ENCODE measurements at places on chromosomes 3 and 15.

GRCh38 chr3:72816862-72817355 is 31.3 kb downstream of the SHQ1 start:
- no peak for DNase-seq

- DNase-seq: no peak
Observed at GRCh38 chr3:195806916-195807231, 4.9 kb downstream of the MUC4 start.

DNA sequence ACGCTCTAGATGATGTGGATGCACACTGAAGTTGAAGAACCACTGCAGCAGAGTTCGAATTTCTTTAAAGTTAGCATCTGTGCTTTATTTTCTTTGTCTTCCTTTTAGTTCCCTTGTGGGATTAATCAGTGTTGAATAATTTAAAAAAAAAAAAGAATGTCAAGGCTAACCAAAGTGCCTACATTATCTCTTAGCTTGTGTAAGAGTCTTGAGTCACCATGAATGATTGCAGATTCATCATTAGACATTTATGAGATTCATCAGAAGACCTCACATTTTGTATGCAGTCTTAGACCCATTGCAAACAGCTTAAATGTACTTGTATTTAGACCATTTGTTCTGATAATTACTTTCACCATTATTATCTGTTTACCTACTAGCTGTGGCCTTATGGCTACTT is 182.2 kb downstream of the FNDC3B start:
- peak; percentile 42 for DNase-seq

- no peak for DNase-seq
Observed at GRCh38 chr15:86653344-86654197, 573.9 kb downstream of the AGBL1 start.

DNA sequence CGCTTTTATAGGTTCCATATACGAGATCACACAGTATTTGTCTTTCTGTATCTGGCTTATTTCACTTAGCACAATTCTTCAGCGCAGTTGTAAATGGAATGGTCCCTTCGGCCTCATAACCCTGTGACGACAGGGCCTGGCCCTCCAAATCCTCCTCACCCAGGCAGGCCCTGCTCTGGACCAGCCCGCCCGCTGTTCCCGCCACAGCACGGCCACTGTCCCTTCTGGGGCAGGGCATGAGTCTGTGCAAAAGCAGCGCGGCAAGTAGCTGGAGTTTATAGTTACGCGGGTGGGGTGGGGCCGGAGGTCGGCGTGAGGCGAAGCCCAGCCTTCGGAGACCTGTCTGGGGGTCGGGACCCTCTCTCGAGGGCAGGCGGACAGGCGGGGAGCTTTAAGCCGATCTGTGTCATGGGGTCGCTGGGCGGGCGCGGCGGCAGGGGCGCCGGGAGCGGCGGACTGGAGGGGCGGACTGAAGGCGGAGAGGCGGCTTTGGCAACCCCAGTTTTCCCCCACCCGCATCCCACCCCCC is 543 bp downstream of the ARPIN start:
- DNase-seq: peak; percentile 50

GRCh38 chr15:40991355-40991754 is 38.1 kb downstream of the CHAC1 start:
- no peak for DNase-seq

DNA sequence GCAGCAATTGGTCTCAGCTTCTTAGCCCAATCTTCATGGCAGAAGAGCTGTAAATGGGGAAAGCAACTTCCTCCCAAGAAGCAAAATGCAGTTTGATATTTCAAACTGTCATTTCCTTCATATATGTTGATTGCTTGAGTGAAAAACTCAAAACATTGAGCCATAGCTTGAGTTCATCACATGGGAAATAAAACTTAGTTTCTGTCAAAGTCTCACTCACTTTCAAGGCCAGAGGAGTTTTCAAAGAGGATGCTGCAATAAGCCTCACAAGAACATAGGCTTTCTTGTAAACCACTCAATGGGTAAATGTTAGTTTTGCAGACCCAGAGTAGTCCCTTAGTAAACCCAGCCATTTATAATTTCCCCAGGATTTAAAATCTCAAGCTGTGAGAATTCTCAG is 29.1 kb upstream of the SUCLG2 start:
- no peak for DNase-seq

DNA sequence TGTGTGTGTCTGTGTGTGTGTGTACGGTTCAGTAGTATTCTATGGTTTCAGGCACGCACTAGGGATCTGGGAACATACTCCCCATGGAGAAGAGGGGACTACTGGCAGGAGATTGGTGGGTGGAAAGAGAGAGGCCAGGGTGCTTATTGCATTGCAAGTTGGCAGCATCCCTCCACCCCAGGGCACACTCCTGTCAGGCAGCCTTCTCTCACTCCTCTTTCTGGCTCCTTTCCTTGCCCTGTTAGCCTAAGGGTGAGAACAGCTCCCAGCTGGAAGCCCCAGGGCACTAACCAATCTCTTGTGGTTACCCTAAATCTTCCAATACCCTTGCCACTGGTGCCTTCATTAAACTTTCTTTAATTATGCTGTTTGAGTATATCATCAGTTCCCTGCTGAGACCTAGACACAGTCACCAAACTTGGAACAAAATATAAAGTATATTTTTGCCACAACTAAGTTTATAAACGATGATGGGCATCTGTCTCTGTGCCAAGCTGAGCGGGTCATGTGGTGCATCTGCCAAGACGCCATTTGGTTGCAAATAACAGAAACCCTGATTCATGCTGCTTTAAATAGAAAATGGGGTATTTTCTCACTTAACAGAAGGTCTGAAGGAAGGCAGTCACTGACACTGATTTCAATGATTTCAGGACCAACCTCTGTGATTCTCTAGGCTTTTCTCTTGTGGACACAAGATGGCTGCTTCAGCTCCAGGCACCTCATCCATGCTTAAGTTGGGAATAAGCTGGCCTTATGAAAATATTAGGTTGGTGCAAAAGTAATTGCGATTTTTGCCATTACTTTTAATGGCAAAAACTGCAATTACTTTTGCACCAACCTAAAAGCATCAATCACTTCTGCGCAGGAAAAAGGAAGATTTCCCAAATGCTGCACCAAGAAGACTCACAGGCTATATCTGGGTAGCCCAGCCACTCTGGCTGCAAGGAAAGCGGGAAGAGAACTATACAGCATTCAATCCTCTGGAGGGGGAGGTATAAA is 476.9 kb upstream of the PROK2 start:
- DNase-seq: no peak

DNA sequence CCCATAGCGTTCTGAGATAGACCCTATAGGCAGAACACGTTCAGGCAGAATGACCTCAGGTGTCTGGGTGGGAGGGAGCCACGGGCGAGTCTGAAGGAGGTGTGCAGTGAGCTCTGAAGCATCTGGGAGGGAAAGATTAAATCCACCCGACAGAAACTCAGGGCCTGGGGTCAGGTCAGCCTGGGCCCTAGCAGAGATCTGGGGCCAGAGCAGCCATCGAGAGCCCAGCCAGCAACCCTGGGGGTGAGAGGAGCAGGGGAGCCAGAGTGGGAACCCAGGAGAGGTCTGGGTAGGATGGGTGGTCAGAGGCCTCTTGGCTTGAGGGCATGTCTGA is 22.1 kb downstream of the SNX33 start:
- DNase-seq: no peak

DNA sequence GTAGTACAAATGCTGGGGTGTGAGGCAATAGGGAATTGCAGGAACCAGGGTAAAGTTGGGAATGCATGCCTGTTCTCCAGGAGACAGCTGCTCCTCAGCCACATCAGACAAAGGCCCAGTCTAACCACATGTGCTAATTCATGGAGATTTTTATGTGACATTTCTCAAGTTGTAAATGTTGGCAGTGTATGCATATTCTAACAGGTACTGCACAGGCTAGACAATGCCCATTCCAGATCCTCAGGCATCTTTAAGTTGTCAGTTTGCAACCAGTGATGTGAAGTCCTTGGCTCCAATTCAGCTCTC is 84.9 kb downstream of the EEFSEC start:
- DNase-seq: no peak
